ENCODE measurements at places on chromosomes 2 and 18. TPM values are rescaled to one million over a fixed set of nuclear protein-coding genes. Genes with fewer than 3 reads are reported as not detected.

DNA sequence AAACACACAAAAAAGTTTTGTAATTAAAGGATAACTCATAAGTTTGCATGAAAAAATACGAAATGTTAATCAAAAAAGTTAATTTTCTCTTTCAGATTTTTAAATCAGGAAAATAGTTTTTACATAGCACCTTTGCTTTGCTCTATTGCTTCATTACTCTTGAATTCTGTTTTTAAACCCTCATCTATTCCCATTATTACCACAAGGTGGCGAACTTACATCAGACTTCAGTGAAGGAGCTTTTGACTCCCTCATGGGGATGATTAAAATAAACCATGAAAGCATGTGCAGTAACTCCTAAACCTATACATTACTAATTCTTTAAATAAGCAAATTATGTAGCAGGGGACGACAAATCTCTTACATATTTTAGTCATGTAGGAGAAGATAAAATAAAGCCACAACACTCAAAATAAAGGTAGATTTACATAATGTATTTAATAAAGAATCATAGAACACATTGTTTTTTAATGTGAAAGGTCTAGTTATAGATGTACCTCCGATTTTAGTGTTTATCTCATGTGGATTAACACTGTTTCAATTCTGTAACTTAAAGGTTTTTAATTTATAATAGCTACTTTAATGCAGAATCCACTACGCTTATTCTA lies 105.2 kb downstream of the NETO1 start:
- no peak for DNase-seq

DNA sequence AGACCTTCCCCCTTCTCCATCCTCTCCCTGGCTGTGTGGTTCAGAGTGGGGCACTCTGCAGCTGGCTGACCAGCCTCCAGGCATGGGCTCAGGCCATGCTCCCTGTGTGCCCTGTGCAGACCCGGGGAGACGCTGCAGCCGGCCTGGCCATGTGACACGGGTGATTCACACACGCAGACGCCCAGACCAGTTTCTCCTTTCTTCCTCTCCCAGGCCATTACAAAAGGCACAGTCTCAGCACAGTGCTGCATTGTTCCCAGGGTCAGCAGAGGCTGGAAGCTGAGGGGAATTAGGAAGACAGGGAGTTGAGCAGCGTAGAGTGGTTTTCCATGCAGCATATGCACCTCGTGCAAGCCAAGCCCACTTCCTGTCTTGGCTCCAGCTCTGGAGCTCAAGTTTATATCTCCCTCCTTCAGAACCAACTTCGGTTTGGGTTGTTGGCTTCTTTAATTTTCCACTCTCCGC lies 288.5 kb downstream of the TNS1 start:
- peak; percentile 55 for DNase-seq

DNA sequence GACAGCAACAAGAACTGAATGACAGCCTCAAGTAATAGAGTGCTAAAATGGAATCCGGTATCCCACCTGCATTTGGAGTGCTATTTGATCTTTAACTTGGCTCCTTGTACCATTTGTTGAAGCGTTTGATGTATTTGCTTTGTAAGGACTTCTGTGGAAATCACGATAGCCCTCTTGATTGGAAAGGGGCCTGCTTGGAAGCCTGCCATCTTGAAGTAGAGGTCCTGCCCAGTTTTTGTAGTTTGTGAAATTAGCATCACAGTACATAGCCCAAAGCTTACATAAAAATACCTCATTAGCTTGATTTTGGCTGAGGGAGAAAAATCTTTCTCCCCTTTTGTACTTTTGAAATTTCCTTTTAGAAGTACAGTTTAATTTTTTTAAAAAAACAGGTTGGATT lies 2.7 kb downstream of the CDCA7 start:
- DNase-seq, result no peak

DNA sequence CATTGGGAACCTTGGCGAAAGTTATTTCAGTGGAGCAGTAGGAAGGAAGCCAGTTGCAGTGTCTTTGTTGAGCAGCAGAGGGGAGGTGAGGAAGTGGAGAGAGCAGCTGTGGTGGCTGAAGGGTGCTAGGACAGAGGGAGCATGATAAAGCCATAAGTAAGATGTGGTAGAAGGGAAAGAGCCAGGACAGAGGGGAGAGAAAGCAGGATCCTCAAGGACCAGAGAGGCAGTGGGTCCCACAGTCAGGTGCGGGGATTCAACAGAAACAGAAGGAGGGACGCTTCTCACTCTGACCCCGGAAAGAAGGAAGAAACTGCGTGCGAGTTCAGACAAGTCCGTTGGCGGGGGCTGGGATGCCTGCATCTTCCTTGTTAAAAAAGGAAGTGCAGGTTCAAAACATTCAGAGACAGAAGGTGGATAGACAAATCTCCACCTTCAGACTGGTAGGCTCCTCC lies at the start of gene CXCR2:
Gene CXCR2, plus strand, starts transcription at position 403 of the 455 bp plus-strand sequence. CDS start 8,774 bp downstream, outside the sequence.
- DNase-seq, result no peak

DNA sequence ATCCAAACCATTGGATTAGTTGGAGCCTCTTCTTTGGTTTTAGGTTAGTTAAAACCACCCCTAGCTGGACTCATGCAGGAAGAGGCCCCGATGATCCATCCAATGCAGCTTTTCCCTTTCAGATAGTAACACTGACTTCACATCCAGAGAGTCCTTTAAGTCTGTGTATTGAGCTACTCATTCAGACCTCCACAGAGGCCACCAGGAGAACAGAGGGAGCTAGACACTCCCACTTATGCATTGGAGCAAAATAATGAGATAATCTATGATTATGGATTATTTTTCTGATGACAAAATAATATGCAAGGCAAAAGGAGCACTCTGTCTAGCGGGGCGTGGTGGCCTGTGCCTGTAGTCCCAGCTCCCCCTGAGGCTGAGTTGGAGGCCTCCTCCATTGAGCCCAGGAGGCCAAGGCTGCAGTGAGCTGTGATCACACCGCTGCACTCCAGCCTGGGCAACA lies 1.6 kb upstream of the ROCK2 start:
- DNase-seq, result no peak

The CPLX4 gene
- total RNA-seq, result not detected

DNA sequence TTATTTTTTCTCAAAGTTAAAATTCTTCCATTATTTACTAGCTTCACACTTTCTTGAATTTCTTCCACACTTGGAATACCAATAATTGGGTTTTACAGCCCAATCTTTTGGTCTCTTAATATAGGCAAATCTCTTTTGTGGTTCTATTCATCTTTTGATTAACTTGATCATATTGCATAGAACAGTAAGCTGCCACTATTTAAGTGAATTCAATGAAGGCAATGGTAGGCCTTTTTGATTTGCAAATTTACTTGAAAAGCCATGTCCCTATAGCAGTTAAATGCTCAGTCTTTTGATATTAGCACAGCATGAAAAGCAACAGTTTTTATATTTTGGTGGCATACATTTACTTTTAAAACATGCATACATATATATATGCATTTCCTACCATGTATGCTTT lies 20.2 kb upstream of the DYNC1I2 start:
- DNase-seq, result no peak

The TRABD2A gene
- total RNA-seq, result 10.6 TPM

DNA sequence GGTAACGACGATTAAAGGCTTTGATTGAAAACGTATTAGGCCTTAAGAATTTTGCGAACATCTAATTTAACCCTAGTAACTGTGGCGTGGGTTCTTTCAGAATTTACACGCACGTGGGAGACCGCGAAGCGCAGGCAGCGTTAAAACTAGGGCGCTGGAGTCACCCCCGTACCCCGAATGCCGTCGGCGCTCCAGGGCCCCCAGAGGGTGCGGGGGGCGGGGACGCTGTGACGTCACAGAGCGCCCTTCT lies 673 bp upstream of the SMCHD1 start:
- DNase-seq, result no peak

DNA sequence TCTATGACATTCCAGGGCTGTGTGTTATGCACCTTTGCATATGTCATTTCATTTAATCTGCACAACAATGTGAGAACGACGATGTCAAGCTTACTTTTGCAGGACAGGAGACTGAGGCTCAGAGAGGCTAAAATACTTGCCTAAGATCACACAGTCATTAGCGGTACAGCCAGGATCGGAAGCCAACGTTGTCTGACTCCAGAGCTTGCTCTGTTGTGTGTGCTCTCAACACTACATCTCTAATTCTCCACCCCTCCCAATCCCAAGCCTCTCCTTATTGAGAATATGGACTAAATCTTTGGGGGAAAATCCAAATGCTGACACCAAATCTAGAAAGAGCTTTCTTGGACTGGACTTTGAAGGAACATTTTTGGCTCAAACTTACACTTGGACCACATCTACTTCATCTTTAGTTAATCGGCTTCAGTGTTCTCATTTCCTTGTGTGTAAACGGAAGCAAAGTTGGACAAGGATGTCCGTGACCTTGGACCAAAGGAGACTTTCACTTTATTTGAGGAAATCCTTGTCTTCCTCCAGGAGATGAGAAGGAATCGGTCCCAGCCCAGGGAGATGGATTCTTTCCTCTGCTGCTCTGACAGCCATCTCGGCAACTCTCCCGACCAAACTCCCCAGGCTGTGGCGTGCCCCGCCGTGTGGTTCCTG lies 242.4 kb downstream of the LPIN1 start:
- DNase-seq, result no peak

- peak; percentile 67 for DNase-seq
Measured at GRCh38 chr2:10048501-10049171, 5.3 kb downstream of the KLF11 start.

DNA sequence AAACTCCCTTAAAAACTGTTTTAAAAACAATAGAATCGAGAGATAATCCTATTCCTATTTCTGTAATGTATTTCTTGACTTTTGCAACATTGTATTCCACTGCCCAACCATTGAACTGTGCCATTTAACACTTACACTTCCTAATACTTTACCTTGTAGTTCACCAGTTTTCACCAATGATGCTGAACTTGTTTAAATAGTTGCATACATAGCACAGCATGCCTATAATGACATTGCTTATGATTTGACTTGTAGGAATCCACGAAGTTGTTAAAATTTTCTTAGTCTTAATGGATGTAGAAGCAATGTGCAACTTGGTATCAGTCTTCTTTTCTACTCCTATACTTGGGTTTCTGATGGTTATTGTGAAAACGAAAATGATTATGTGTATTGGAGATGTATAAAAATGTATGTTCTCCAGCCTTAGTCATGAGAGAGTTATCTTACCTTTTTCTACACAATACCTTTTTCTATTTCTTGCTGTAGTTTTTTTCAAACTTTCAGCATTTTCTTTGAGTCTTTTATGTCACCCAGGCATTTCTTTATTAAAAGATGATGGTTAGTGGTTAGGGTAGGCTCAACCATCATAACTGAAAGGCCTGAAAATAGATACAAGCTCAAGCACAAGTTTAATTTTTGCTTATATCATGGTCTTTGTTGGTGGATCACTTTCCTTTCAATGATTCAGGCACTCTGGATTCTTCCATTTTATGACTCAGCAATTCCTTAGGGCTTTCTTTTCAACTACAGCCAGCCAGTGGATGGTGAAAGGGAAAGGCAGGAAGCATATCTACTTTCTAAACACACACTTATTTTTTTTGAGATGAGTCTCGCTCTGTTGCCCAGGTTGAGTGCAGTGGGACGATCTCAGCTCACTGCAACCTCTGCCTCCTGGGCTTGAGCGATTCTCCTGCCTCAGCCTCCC lies 9.4 kb downstream of the GPD2 start:
- peak; percentile 55 for DNase-seq

- no peak for DNase-seq
Measured at GRCh38 chr2:72173640-72174321, 26.1 kb upstream of the CYP26B1 start.

The IL36A gene
- total RNA-seq, result not detected

The SNORC gene
- 0.86 TPM for total RNA-seq

The ANKRD36B gene
- 15.9 TPM for total RNA-seq

- no peak for DNase-seq
Measured at GRCh38 chr2:68046642-68047240, 16.1 kb downstream of the C1D start.

GRCh38 chr18:58228176-58228575 lies 184.2 kb downstream of the NEDD4L start:
- DNase-seq, result no peak

The UPP2 gene
- total RNA-seq, result not detected

DNA sequence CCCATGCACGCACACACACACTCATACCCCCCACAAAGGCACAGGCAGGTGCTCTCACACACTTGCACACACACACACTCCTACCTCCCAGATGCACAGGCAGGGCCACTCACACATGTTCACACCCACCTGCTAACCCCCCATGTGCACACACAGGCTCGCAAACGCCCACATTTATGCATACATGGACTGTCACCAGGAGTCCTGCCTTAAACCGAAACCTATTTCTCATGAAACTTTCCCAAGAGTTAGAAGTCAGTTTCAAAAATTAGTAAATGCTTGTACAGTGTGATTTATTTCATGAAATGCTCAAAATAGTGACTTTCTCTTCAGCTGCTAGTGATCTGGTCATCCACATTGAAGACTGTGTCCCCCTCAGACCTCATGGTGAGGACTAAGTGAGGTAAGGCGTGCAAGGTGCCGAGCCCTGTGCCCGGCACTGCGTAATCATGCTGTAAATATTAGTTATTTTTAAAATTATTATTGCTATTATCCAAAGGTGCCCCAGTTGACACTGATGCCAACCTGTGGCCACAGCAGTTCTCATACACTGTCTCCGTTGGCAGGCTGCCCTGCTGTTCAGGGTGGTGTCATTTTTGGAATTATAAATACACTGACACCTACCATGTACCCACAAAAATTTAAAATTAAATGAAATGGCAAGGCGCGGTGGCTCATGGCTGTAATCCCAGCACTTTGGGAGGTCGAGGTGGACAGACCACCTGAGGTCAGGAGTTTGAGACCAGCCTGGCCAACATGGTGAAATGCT lies 12.4 kb downstream of the CNNM4 start:
- no peak for DNase-seq

GRCh38 chr2:43356774-43357173 lies 130.4 kb upstream of the ZFP36L2 start:
- DNase-seq, result no peak

The GPR35 gene
- total RNA-seq, result 0.17 TPM

DNA sequence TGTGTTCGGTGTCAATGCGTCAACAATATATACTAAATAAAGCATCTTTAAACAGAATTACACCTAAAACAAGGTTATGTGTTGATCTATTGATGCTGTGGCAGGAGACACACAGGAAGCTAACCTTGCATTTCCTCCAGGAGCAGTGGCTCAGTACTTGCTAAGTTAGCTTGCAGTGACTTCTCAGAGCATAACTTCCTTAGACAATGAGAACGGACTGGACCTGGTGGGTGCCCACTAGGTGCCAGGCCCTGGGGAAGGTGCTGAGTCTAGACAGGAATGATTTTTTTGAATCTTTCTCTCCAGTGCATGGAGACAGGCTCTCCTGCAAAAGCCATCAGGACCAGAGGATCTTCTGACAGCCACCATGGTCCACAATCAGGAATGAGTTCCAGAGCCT lies 73.8 kb upstream of the MGAT4A start:
- no peak for DNase-seq

DNA sequence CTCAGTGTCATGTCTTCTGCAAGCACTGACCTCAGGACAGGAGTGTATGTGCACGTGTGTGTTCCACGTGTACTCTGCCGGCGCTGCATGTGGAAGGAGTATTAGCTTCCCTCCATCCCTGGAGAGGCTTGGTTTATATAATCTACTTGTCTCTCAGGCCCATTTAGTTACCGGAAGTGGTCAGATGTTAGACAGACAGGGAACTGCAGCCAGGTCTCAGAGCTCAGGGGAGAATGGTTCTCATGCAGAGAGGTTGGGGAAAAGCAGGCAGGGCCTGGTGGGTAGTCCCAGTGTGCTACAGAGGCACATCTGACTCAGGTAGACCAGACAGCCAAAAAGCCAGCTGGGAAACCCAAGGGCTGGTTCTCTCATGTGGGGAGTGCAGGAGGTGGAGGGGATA lies 167.9 kb downstream of the CTIF start:
- no peak for DNase-seq

- no peak for DNase-seq
Measured at GRCh38 chr2:169672406-169672805, 21.8 kb downstream of the CFAP210 start.

GRCh38 chr2:150630587-150631235 lies 143.2 kb upstream of the RND3 start:
- DNase-seq, result no peak

All from A172 (cell line).